ENCODE measurements at places on chromosomes 5 and 9.

DNA sequence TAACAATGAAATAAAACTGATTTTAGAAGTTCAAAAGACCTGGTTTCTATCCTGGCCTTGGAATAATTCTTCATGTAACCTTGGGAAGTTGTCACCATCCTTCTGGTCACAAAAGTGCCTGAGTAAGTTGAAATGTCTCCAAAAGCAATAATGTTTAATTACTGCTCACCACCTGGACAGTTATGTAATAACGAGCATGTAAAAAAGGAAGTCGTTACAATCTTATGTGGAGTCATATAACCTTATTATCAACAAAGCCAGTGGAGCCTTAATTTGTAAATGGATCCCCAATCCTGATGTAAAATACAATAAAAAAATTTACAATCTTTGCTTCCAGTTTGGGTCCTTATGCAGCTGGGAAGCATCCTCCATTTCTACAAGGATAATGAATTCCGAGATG, 64.2 kb upstream of the GPR151 start:
- DNase-seq, result no peak

- DNase-seq, result no peak
These were observed 48.2 kb upstream of the ZNF169 start for GRCh38 chr9:94210616-94211603.

DNA sequence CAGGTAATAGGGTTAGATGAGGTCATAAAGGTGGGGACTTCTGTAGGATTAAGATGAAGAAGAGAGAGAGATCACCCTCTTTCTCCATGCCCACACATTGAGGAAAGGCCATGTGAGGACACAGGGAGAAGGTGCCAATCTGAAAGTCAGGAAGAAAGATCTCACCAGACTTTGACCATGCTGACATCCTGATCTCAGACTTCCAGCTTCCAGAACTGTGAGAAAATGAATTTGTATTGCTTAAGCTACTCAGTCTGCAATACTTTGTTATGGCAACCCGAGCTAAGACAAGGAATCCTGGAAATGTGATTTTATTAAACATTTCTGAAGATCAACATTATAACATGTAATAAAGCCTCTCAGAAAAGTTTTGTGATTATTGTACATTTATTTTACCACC, 3.5 kb upstream of the CSNK1G3 start:
- DNase-seq, result no peak

GRCh38 chr5:77308154-77308960, 97.9 kb downstream of the PDE8B start:
- no peak for DNase-seq

DNA sequence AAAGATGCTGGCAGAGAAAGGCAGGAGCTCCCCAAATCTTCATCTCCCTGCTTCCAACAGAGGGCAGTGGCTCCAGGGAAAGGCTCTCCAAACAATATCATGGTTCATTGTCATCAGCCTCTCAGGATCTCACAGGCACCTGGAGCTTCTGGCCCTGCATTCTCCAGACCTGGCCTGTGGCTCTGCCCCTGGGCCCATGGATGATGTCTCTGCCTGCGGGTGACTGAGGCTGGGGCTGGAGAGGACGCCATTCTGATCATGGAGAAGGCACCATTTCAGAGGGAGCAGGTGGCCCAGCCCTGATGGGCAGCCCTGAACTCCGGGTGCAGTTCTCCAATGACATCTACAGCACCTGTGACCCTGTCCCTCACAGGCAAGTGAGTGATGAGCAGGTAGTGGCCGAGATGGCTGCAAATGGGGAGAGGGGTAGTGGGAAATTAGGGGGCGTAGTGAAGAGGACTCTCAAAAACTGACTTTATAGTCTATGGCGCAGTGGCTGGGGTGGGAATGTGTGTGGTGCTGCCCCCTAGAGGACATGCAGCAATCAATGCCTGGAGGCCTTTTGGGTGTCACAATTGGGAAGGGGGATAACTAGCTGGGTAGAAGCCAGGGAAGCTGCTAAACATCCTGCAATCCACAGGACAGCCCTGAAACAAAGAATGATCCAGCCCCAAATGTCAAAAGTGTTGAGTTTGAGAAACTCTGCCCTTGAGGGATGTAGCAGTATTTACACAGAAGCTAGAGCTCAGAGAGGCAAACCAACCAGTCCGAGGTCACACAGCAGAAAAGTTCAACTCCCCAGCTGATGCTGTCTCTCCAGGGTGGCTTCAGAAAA, 3.2 kb downstream of the SH3PXD2B start:
- DNase-seq, result no peak

- DNase-seq, result no peak
These were observed 18.8 kb upstream of the KCNIP1 start for GRCh38 chr5:170484847-170485615.

GRCh38 chr5:158375531-158375930, 516.6 kb upstream of the CLINT1 start:
- no peak for DNase-seq
